ENCODE measurements at places on chromosomes 2 and 18.

DNA sequence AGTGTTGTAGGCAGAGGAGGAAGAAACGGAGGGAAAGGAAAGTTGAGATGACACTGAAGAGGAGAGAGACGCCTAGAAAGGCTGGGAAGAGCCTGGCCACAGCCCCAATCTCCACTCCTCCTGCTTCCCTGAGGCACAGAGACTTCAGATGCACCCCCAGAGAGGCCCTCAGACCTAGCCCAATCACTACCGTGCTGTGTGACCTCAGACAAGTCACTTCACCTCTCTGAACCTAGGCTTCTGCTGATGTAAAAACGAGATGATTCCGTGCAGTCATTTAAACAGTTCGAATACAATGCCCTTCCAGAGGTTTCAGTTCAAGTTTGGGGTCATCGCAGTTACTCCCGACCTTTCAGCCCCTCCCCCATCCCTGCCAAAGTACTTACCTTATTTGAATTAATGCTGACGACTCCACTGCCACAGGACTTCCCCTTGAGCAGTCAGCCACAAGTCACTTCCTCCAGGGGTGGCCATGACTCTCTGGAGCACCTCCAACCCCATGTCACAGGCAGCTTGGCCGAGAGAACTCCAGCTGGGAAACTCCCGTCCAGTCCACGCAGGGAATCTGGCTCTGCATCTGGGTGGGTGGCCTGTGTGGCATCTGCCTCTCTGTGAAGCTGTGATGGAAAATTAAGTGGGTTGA, 105.2 kb upstream of the ID2 start:
- DNase-seq = no peak

DNA sequence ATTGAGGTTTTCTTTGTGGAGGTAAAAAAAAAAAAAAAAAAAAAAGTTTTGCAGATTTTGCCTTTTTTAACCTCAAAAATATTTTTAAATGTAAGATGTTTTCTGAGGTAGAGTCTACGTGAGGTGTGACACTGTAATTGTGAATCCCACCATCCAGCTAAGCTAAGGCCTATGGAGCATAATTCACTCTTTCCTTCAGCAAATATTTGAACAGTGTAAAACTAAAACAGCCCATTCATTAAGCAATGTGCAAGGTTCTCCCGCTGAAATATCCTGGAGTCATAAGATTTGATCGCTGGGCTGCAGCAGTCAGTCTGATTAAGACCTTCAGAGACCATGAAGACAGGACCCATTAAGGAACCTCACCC, 105.1 kb downstream of the HNRNPLL start:
- no peak for DNase-seq

DNA sequence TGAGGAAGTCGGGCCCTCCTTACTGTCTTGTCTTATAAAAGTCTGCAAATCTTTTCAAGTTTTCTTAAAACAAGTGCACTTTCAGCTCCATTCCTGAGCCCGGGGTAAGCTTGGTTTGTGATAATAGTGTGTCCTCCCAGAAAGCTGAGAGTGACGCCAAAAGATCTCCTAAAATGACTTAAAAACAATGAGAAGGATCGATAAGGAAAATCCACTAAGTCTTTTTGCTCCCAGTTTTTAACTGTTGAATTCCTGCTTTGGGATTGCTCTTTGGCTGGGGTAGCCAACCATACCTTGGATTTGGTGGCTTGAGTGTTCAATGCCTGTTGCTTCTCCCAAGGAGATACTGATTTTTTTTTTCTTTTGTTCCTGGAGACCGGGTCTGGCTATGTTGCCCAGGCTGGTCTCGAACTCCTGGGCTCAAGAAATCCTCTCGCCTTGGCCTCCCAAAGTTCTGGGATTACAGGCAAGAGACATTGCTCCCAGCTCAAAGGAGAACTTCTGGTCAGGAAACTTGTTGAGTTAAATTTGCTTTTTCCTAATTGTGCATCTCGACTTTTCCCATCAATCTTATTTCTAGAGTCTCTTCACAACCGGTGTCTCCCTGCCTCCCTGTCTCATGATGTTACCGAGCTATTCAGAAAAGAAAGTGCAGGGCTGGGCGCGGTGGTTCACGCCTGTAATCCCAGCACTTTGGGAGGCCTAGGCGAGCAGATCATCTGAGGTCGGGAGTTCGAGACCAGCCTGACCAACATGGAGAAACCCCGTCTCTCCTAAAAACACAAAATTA, 3.0 kb downstream of the TGIF1 start:
- no peak for DNase-seq

GRCh38 chr2:1446301-1446700, 33.0 kb downstream of the TPO start:
- DNase-seq = no peak

DNA sequence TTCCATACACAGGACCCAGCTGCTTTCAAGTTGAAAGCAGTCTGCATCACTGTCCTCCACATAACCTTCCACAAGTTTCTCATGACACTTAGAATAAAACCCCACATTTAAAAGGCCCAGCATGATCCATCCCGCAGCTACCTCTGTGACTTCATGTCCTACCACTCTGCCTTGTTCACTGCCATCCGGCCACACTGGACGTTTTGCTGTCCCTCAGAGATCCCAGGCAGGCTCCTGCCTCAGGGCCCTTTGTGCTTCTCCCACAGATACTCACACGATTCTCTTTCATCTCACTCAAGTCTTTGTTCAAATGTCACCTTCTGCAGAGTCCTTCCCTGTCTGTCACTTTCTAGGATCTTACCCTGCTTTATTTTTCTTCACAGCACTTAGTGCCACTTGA, 232.9 kb upstream of the BOD1L2 start:
- no peak for DNase-seq

DNA sequence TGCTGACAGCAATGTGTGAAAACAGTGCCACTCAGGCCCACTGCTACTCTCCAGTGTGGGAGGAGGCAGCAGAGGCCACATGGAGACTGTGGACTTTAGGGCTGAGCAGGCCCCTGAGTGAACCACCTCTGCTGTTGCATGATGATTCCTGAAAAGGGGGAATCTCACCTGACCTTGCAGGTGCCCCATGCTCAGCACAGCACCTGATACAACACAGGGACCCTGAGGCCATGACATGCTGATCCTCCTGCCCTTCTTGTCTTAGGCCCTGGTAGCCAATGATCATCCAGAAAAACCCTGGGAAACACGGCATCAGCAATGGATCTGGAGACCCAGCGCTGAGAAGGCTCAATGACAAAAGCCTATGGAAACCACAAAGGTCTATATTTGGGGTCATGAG, 446.8 kb upstream of the MYT1L start:
- no peak for DNase-seq

GRCh38 chr2:97848306-97848705, 134.9 kb downstream of the ZAP70 start:
- DNase-seq = no peak

GRCh38 chr2:147030966-147031720, 813.7 kb upstream of the ACVR2A start:
- DNase-seq = no peak

GRCh38 chr2:45736757-45737704, 85.6 kb downstream of the PRKCE start:
- DNase-seq = no peak

DNA sequence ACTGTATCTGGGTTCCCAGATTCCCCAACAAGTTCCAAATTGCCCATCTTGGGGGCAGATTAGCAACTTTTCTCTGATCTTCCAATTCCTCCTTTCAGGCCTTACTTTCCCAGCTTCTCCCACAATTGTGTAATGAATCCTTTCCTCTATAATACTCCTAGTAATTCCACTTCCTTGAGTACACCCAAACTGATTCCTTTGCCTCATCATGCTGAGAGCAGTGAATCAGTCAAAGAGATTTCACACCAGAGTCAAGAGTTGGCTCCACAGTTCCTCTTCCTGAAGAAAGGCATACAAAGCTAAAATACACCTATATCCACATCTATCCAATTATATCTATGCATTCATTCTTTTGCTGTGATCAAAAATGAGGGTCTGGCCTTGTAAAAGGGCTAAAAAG, 28.6 kb upstream of the DAPL1 start:
- no peak for DNase-seq

- DNase-seq = no peak
Observed at GRCh38 chr2:239272626-239273025, 128.2 kb downstream of the HDAC4 start.

GRCh38 chr2:60212181-60212945, 341.1 kb downstream of the BCL11A start:
- no peak for DNase-seq

GRCh38 chr2:100125626-100126025, 16.8 kb downstream of the AFF3 start:
- no peak for DNase-seq

GRCh38 chr2:150732064-150732463, 244.6 kb upstream of the RND3 start:
- DNase-seq = no peak

DNA sequence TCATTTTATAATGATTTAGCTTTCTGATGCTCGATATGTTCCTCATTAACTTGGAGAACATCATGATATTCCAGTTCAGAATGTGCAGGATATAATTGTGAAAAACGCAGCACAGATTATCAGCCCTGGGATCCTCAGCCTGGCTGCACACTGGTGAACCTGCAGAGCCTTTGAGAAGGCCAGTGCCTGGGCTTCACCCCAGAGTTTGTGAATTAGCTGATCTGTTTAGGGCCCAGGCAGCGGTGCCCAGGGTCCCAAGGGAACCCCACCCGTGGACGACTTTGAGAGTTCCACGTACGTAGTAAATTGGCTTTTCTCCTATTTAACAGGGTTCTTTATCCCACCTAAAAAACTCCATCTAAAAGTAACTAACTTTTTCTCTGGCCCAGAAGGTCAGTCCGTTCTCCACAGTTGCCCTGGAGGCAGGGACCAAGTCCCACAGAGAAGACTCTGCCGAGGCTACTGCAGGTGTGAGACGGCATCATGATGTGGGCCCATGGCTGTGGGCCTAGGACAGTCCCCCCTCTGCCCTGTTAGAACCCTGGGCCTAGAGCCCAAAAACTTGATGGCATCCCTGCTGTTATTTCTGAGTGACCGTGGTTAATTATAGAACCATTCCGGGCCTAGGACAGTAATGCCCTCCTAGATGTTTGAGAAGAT, 39.6 kb upstream of the RPL31 start:
- no peak for DNase-seq

DNA sequence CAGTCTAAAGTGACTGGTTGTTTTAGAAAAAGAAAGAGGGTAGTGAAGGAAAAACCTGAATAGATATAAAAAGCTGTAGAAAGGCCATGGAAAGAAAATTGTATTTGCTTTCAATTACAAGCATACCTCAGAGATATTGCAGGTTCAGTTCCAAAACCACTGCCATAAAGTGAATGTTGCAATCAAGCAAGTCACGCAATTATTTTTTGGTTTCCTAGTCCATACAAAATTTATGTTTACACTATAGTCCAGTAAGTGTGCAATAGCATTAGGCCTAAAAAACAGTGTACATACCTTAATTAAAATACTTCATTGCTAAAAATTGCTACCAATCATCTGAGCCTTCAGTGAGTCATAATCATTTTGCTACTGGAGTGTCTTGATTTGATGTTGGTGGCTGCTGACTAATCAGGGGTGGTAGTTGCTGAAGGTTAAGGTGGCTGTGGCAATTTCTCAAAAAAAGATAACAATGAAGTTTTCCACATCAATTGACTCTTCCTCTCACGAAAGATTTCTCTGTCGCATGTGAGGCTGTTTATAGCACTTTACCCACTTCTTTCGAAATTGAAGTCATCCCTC, 2003.8 kb upstream of the PIK3C3 start:
- DNase-seq = no peak

DNA sequence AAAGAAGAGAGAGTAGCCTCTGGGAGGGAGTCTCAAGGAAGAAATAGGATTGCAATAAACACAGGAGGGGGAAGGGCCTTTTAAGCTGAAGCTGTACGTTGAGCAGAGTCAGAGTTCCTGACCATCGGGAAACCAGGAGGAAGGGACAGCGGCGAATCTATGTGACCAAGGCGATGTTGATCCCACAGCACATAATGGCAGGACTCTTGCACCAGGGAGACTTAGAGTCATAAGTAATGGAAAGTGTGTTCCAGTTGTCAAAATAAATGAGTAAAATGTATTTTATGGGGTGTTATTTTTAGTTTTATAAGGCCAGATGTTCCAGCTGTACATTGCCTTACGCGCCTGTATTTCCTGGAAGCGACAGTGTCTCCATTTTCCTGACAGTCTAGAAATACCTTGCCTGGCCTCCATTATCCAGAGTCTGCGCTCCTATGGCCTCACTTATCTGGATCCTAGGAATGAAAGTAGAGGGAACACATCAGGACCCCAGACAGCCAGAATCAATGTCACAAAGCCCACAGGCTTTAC, 152.8 kb upstream of the COPS8 start:
- DNase-seq = no peak

GRCh38 chr2:30272286-30272685, 41.0 kb downstream of the LBH start:
- no peak for DNase-seq

DNA sequence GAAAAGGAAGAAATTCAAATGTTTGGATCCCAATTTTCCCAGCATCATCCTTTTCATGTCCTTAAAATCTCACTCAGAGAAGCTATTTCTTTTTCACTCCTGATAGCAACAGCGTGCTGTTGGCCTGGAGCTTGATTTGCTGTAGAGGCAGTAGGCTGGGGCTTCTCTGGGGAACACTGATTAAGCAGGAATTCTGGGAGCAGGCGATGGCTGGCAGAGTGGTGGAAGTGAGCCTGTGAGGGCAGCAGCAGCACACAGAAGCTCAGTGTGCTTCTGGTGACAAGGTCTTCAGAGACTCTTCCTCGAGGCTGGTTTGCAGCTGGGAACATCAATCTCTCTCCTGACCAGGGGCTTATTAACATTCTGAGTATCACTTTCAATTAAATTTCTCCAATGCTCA, 284.6 kb downstream of the DPP10 start:
- DNase-seq = no peak

DNA sequence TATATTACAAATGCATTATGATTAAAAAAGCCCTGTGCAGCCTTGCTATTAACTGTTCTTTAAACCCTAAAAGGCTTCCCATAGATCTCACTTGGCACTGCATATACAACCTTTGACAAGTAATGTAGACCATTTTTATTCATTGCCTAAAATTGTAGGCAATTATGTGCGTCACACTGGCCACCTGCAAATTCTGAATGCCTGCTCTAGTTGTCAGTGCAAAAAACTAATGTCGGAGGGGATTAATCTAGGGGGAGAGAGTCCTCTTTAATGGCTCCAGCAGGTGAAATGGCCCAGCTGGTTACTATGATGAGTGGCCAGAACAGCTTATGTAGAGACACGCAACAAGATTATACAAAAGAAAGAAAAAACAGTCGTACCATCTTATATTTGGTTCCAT, 123.2 kb downstream of the OLA1 start:
- DNase-seq = no peak
